ENCODE measurements at places on chromosomes 7 and 10.

DNA sequence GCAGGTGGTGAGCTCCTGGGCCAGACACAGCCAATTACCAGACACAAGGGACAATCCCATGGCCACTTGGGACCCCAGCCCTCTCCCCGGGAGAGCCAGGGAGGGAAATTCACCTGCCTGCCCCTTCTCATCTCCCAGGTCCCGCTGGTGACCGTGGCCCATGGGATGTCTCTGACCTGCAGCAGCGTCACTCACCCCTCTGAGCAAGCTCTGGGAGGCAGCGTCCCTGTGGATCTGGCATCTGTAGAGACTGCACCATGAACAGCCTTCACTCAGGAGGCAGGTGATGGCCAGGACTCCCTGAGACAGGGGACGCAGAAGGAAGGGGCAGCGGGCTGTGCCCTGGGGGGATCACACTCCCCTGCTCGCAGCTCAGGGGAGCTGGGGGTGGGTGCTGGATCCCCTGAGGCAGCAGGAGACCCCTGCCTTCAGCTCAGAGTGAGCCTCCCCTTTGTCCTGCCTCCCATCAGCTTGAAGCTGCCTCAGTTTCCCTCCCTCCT, 90.8 kb downstream of the FOXL3 start:
- DNase-seq, result no peak

- DNase-seq, result peak; percentile 85
These were observed 197.1 kb downstream of the DOCK4 start for GRCh38 chr7:112009081-112009480.

DNA sequence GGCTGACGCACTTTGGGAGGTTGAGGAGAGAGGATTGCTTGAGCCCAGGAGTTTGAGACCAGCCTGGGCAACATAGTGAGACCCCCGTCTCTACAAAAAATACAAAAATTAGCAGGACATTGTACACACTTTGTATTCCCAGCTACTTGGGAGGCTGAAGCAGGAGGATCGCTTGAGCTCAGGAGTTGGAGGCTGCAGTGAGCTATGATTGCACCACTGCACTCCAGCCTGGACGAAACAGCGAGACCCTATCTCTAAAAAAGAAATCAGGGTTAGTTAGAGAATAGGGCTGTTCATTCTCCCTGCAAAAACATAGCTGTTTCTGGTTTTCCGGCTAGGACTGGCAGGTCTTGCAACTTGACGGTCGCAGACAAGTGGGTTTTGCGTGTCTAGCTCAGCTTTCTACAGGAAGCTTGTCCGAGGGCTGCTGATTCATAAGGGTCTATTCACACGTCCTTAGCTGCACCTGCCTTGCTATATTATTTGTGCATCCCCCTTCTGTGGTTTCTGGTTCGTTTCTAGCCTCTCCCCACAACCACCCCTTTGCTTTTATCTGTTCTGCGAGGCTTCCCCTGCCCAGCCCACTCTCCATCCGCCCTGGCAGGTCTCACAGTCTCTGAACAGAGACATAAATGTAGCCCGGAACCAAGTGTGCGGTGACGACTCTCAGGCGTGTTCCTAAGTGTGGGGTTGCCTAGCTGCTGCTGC, 10.7 kb downstream of the AMZ1 start:
- DNase-seq, result no peak

DNA sequence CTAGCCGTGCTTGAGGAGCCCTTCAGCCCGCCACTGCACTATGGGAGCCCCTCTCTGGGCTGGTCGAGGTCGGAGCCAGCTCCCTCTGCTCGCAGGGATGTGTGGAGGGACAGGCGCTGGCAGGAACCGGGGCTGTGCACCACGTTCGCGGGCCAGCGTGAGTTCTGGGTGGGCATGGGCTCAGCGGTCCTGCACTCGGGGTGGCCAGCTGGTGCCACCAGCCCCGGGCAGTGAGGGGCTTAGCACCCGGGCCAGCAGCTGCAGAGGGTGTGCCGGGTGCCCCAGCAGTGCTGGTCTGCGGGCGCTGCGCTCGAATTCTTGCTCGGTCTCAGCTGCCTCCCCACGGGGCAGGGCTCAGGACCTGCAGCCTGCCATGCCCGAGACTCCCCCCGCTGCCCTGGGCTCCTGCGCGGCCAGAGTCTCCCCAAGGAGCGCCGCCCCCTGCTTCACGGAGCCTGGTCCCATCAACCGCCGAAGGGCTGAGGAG, 90.8 kb upstream of the NRG3 start:
- no peak for DNase-seq

DNA sequence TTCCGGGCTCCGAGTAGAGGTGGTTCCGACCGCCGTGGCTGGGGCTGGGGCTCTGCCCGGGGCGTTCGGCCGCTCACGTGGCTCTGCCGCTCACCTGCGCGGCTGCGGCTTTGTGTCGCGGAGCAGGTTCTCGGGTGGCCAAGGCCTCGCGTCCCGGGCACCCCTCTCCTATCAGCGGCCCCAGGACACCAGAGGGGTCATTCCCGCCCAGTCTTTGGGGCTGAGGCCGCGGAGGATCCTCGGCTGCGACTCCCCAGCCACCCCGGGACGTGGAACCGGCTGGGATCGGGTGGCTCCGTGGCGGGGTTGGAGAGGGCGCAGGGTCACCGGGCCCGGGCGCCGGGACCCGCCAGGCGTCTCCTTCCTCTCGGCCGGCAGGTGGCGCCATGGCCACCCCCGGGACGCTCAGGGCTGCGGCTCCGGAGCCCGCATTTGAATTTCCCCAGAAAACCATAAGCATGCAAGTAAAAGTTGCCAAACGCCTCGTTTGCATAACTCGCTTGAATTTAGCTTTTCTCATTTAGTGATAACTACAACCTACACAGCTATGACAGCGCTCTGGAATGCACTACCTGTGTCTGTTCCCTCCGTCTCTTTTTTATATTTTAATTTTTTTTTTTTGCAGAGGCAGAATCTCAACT, 1.2 kb downstream of the COL26A1 start:
- peak; percentile 54 for DNase-seq

GRCh38 chr10:61633665-61634064, 29.1 kb upstream of the CABCOCO1 start:
- peak; percentile 55 for DNase-seq

- no peak for DNase-seq
These were observed 12.9 kb downstream of the AGK start for GRCh38 chr7:141563956-141564623.

- no peak for DNase-seq
These were observed 56.5 kb downstream of the RNLS start for GRCh38 chr10:88526501-88527105.

GRCh38 chr10:5385224-5385623, 19.4 kb downstream of the TUBAL3 start:
- DNase-seq, result no peak

- peak; percentile 93 for DNase-seq
These were observed 47.9 kb upstream of the NPFFR1 start for GRCh38 chr10:70331486-70332268.

GRCh38 chr10:29304264-29304994, 15.6 kb downstream of the LYZL1 start:
- peak; percentile 74 for DNase-seq

DNA sequence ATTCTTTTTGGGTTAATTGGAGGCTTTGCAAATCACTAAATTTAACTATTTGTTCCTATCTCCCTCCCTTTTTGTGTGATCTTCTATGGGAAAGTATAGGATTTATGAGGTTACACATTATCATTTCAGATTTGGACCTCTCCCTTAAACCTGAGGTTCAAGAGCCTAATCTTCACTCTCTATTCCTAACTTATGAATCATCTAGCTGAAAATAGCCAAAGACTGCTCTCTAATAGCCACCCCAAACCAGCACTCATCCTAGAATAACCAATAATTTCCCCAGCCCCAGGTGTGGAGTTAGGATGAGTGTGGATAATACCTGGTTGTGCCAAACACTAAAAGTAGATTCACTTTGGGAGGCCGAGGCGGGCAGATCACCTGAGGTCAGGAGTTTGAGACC, 499.2 kb downstream of the GFRA1 start:
- no peak for DNase-seq
